ENCODE measurements at places on chromosomes 13 and 19.
A peak's percentile ranks its signal among the peaks of the same experiment; 100 is the strongest.

DNA sequence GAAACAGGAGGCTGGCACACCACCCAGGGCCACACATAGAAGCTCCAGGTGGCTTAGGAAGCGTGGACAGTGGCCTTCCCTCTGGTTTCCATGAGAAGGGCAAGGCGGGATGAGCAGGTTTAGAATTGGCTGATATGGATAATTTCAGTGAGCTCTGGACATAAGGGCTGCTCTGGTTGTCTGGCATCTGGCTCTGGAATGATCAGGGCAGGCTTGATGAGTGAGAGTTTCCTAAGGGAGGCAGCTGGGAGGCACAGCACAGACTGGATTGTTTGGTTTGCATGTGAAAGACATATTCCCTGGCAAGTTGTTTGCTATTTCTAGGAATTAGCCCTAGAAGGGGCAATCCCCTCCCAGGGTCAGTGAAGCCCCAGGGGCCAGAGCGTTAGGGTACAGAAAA, 129.5 kb downstream of the ATP8A2 start:
- DNase-seq: no peak

DNA sequence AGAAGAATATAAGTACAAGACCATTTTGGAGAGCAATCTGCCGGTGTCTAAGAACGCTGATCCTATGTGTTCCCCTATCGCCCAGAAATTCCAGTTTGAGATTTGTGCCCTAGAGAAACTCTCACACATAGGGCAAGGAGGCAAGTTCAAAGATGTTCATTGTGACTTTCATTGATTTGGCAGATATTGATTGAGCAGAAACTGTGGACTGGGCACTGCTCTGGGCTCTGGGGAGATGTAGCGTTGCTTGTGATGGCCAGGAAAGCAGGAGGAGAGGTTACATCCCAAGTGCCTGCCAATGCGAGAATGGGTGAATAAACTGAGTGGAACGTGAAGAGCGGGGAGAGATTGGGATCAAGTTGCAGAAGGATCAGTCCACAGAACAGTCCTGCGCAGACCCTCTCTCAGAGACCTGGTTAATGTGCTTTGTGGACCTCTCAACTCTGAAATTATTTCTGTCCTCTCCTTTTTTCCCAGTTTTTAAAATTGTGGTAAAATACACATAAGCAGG, 123.9 kb upstream of the PEG3 start:
- DNase-seq: no peak

DNA sequence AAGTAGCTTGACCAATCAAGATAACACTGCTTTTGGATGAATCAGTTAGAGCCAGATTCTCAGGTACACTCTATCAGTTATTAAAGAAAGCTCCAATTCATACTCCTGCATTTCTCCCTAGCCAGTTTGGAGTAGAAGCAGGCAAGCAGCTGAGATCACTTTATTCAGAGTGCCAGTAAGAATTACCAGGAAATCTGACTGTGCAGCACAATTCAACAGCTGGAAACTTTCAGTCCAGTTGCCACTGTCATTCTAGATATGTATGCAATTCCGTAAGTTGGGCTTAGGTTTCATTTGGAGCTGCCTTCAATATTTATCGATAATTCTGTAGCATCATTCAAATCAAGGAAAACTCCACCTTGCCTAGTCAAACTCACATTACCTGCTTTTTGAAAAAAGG, 2625.6 kb upstream of the PCDH20 start:
- DNase-seq: no peak

DNA sequence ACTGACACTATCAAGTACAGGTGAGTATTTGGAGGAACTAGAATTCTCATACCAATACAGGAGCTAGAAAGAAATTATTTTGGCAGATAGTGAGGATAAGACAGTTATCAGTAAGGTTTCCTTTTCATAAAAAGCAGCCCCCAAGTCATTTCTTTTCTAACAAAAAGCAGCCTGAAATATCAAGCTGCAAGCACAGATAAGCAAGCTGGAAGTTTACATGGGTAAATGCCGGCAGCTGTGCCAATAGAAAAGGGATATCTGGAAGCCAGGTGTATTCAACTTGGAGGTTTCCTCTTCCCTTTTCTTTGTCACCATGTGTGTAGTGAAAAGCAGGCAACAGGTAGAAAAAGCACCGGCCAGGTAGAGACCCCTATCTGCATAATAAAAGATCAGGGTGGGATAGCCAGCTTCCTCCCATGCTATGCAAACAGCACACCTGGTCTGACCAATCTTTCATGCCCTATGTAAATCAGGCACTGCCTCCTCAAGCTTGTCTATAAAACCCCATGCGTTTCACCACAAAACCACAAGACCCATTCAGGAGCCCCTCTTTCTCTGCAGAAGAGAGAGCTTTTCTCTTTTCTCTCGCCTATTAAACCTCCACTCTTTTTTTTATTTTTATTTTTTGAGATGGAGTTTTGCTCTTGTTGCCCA, 22.9 kb downstream of the CYP4F2 start:
- no peak for DNase-seq

DNA sequence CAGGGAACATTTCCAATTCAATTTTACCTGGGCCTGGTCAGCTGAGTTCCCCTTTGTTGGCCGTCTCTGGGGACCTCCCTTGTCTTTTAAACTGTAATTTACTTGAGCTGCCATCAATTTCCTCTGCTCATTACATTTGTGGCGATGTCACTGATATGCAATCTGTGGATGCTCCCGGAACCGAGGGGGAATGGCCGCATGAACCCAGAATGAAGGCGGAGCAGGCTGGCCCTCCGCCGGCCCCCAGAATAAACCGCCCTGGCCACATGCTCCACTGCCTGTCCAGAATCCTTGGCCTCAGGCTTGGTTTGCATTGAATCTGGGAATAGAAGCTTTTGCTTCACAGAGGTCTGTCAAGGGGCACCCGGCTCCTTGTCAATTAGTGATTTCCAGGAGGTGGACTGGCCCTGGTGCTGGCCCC, 276.8 kb downstream of the TEX29 start:
- peak; percentile 33 for DNase-seq

GRCh38 chr19:38711726-38712153, 32.5 kb downstream of the CAPN12 start:
- no peak for DNase-seq

DNA sequence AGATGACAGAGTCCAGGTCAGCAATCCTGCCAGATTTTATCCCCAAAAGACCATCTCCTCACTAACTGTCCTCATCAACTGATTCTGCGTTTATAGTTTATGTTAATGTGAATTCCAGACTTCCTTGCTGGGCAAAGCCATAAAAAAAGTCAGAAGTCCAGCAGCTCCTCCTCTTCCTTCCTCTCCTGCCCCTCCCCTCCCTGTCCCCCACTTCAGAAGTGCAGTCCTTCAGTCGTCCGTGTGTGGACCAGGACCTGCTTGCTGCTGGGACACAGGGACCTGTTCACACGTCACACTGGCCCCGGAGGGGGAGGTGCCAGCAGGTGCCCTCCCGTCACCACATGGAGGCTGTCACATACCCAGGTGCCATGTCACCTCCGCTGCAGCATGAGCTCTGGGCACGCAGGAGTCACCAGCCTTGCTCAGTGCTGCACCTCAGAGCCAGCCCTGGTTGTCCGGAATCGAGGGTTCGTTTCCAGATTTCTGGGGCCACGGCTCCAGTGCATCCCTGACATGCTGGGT, 4.0 kb upstream of the MCF2L start:
- no peak for DNase-seq

GRCh38 chr13:109517517-109517916, 268.9 kb downstream of the IRS2 start:
- no peak for DNase-seq

GRCh38 chr19:40623403-40624251, 22.5 kb downstream of the LTBP4 start:
- no peak for DNase-seq

- DNase-seq: no peak
Observed at GRCh38 chr13:23231241-23231640, 50.5 kb downstream of the SGCG start.

- DNase-seq: peak; percentile 84
Observed at GRCh38 chr19:56105090-56105701, 15.9 kb downstream of the ZNF787 start.

DNA sequence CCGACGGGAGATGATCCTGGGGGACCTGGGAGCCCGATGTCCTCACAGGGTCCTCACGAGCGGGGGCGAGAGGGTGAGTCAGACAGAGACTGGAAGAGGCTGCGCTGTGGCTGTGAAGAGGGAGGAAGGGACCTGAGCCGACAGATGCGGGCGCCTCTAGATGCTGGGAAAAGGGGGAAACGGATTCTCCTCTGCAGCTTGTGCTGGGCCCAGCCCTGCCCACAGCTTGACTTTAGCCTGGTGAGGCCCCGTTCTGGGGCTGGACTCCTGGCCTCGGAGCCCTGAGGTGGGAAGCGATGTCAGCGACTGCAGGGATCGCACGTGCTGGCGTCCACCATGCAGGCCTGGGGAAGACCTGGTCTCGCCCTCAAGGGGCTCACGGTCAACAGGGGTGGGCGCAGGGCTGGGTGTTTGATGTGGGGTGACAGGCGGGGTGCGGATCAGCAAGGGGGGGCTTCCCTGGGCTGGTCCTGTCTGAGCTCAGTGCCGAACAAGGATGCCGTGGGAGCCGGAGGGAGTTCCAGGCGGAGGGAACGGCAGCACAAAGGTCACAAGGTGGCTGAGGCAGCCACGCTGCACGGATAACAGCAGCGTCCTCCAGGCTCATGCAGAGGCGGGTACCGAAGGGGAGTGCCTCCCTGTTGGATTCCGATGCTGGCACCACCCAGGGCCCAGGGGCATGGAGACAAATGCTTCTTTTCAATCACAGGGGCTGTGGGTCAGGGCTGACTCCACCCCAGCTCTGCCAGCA, 31.8 kb downstream of the PIP5K1C start:
- peak; percentile 68 for DNase-seq

DNA sequence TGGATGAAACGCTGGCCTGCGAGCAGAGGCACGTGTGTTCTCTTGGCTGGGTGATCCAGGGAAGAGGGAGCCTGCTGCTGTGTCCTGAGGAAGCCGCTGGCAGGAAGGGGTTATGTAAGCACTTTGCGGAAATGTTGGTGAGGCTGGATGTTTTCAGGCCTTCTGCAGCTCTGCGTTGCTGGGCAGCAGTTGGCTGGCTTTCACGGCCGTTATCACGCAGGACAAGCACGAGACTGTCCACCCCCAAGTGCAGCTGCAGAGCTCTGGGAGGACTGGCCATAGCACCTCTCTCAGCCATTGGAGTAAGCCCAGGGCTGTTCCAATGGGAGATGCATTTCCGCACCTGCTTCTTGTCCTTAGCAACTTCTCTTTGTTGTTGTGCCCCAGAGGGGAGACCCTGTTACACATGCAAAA, 146.9 kb upstream of the SOX21 start:
- peak; percentile 34 for DNase-seq

- no peak for DNase-seq
Observed at GRCh38 chr19:3123088-3123721, 12.6 kb upstream of the GNA15 start.

DNA sequence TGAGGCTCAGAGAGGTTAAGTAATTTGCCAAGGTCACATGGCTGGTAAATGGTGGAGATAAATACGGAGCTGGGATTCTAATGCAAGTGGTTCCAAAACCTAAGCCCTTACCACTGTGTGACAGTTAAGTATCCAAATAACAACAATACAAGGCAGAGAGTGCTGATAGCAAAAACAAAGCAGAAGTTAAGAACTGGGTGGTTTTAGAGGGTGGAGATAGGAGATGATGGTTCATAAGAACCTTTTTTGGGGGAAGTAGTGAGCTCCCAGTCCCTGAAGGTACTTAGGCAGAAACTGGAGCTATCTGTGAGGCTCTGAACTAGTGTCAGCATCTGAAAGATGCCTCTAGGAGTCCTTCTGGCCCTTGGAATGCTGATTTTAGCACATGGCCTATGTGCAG, 56.2 kb upstream of the UBE2L5 start:
- DNase-seq: no peak

DNA sequence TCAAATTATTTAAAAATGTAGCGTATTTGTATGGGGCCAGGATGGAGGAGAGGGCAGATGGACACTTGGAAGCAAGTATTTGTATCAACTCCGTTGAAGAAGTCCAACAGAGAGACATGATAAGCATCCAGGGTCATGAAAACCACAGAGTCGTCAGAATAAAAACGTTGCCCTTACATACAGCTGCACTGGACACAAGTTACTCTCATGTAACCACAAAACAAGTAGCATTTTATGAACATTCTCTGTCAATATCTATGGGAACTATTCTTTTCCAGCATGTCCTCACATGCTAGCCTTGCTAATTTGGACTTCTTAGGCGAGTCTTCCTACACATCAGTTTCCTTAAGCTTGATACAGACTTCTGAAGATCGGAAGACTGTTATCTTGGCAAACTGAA, 35.0 kb downstream of the EFNB2 start:
- DNase-seq: no peak

Measured in kidney (tissue), 22 donors.